ENCODE measurements at places on chromosomes 4 and X.

GRCh38 chr4:97866821-97867556, 276.3 kb downstream of the STPG2 start:
- H3K4me1 ChIP-seq, result no peaks in the 10 kb centered on the region
- H3K27me3 ChIP-seq, result no peaks in the 10 kb centered on the region
- no peaks in the 10 kb centered on the region for H3K36me3 ChIP-seq
- H3K27ac ChIP-seq, result no peak overlapping the region
- no peak for DNase-seq

DNA sequence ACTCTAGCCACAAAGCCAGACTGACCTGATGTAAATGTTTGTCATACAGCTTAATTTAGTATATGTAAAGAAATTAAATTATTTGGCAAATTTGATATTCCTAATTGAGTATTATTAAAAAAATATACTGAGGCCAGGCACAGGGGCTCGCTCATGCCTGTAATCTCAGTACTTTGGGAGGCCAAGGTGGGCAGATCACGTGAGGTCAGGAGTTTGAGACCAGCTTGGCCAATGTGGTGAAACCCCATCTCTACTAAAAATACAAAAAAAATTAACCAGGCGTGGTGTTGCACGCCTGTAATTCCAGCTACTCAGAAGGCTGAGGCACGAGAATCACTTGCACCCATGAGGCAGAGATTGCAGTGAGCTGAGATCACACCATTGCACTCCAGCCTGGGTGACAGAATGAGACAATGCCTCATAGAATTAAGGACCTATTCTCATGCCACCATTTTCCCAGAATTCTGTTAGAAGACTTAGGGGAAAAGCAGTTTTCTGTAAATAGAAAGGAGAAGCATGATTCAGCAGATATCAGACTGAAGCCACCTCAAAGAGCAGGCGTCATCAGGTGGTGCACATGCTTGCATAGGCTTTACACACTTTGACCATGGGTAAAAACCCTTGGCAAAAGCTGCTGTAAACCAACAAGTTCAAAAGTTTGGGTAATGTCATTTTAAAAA, 6.1 kb downstream of the UBQLN2 start:
- H3K36me3 ChIP-seq, result peaks cover 2% of the 10 kb centered on the region
- no peak for DNase-seq
- peak overlapping the region; percentile 3 for H3K27ac ChIP-seq
- no peaks in the 10 kb centered on the region for H3K27me3 ChIP-seq
- peaks cover 24% of the 10 kb centered on the region for H3K4me1 ChIP-seq

GRCh38 chr4:3047464-3048286, 26.7 kb downstream of the HTT-AS start:
- peaks cover 5% of the 10 kb centered on the region for H3K27me3 ChIP-seq
- DNase-seq, result peak; percentile 46
- H3K36me3 ChIP-seq, result no peaks in the 10 kb centered on the region

DNA sequence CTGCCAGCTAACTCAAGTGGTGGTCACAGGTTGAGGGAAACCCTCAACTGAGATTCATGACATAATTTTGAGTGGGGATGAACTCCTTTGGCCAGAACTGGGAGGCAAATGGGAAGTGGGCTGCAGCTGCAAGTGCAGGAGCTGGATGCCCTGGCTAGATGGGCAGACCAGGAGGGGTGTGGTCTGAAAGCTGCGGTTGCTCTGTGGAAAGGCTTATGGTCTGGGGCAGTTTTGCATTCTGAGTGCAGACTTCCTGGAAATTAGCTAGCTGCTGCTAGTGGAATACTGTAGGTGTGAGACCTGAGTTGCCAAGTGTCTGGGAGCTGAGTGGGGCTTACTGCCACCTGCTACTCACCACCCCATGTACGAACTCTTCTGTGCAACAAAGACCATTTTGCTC, 52.1 kb upstream of the NAP1L2 start:
- DNase-seq, result no peak

DNA sequence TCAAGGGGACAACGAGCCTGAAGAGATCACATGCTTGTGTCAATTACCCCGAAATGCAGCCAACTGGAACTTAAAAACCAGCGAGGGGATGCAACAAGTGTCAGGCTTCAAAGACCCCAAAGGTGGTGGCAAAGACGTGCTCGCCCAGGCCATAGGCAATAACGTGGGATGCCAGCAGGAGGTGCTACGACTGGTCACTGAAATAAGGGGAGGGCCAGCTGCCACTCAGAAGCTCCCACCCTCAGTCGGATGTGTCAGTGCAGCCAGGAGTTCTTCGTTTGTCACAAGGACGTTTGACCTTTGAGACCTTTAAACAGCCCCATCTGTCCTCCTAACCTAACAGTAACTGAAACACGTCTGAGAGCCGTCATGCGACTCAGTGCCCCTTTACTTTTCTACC, 556.8 kb upstream of the PCDH10 start:
- no peaks in the 10 kb centered on the region for H3K27me3 ChIP-seq
- H3K36me3 ChIP-seq, result no peaks in the 10 kb centered on the region
- H3K4me3 ChIP-seq, result no peak overlapping the region
- H3K4me1 ChIP-seq, result no peaks in the 10 kb centered on the region
- no peak for DNase-seq

GRCh38 chrX:77675986-77676385, 110.0 kb downstream of the ATRX start:
- H3K27me3 ChIP-seq, result no peaks in the 10 kb centered on the region
- no peak overlapping the region for H3K4me3 ChIP-seq
- no peak overlapping the region for H3K27ac ChIP-seq
- peaks cover 3% of the 10 kb centered on the region for H3K4me1 ChIP-seq

- H3K4me3 ChIP-seq, result no peak overlapping the region
- no peak overlapping the region for H3K27ac ChIP-seq
- H3K4me1 ChIP-seq, result peaks cover 4% of the 10 kb centered on the region
- no peak for DNase-seq
These were observed 14.5 kb downstream of the FAM184B start for GRCh38 chr4:17766826-17767458.

- peaks cover 10% of the 10 kb centered on the region for H3K4me1 ChIP-seq
- no peak overlapping the region for H3K4me3 ChIP-seq
- H3K27ac ChIP-seq, result no peak overlapping the region
- peaks cover 5% of the 10 kb centered on the region for H3K27me3 ChIP-seq
These were observed 3.2 kb downstream of the MMRN1 start for GRCh38 chr4:89897867-89898266.

Data from T-helper 17 cell (primary cell).